ENCODE measurements at places on chromosomes 2 and 18. TPM values are rescaled to one million over a fixed set of nuclear protein-coding genes. Genes with fewer than 3 reads are reported as not detected.

The RNF125 gene
- total RNA-seq, result 0.28 TPM

The RAD51AP2 gene
- not detected for total RNA-seq

The RBM44 gene
- 0.14 TPM for total RNA-seq

The ALK gene
- total RNA-seq, result under 0.01 TPM

The CFC1 gene
- total RNA-seq, result not detected

The MAPK4 gene
- not detected for total RNA-seq

The MOGAT1 gene
- total RNA-seq, result not detected

The PLGLB1 gene
- total RNA-seq, result 1.8 TPM

The BBS5 gene
- 6.6 TPM for total RNA-seq

The SPC25 gene
- total RNA-seq, result 0.28 TPM

The C2orf68 gene
- 14.9 TPM for total RNA-seq

The FARSB gene
- total RNA-seq, result 8.7 TPM

The MAP3K2 gene
- total RNA-seq, result 24.9 TPM

The REG3G gene
- not detected for total RNA-seq

The CPO gene
- 0.09 TPM for total RNA-seq

The MARCHF4 gene
- total RNA-seq, result 0.28 TPM

The COL3A1 gene
- 5,666 TPM for total RNA-seq

The SPDYA gene
- total RNA-seq, result 0.71 TPM

The TFCP2L1 gene
- not detected for total RNA-seq

The AQP12A gene
- total RNA-seq, result not detected

The SERPINB13 gene
- not detected for total RNA-seq

The DOK6 gene
- 7.3 TPM for total RNA-seq

The ACADL gene
- 0.37 TPM for total RNA-seq

The C2orf74 gene
- total RNA-seq, result 14.6 TPM

The SAG gene
- not detected for total RNA-seq

The SH3RF3 gene
- total RNA-seq, result 2.6 TPM

The RAPGEF4 gene
- total RNA-seq, result 1.9 TPM

The GATA6 gene
- total RNA-seq, result 28.6 TPM

The HK2 gene
- 91.0 TPM for total RNA-seq

The CETN1 gene
- total RNA-seq, result not detected

The IL1RL2 gene
- total RNA-seq, result 1.5 TPM

The EML6 gene
- total RNA-seq, result 1.8 TPM

The TRAF3IP1 gene
- 9.9 TPM for total RNA-seq

The HNMT gene
- 84.5 TPM for total RNA-seq

The DPYSL5 gene
- not detected for total RNA-seq

The CCDC74B gene
- total RNA-seq, result 6.5 TPM

The POMC gene
- 0.57 TPM for total RNA-seq

The HRH4 gene
- under 0.01 TPM for total RNA-seq

Measured in smooth muscle cell of bladder (primary cell).